WTC11 (cell line): ENCODE measurements at places on chromosomes 5 and 9. TPM values are rescaled to one million over a fixed set of nuclear protein-coding genes. Genes with fewer than 3 reads are reported as not detected.

DNA sequence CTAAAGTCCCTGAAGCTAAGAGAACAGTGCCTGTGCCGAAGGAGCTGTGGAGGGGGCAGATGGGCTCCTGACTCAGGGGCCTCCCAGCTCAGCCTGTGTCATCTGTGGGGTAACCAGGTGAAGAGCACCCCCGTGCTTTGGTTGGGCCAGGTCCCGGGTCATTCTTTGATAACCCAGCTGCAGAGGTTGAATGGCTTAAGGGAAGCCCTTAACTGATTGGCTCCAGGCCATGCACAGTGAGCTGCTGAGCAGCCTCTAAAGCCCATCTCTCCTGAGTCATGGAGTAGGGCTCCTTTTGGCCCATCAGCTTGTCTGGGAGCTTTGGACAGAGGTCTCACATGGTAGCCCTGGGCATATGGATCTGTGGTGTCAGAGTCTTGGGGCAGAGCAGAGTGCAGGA is 28.7 kb downstream of the COL27A1 start:
- no peak for DNase-seq

DNA sequence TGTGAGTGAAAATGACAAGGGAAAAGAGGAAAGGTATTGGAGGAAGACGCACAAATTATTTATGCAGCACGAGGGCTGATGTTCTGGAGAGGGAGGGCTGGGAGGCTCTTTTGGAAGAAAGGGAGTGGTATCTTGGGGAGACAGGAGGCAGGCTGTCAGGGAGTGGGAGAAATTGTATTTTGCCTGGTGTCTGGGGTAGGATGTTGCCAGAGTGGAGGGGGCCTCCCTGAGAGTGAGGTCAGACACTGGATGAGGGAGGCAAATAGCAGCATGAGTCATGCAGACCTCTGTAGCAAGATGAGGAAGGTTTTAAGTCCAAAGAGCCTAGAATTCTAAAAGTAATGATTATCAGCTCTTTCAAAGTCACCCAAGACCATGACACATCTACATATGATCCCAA is 158.0 kb downstream of the DMRT2 start:
- no peak for DNase-seq

DNA sequence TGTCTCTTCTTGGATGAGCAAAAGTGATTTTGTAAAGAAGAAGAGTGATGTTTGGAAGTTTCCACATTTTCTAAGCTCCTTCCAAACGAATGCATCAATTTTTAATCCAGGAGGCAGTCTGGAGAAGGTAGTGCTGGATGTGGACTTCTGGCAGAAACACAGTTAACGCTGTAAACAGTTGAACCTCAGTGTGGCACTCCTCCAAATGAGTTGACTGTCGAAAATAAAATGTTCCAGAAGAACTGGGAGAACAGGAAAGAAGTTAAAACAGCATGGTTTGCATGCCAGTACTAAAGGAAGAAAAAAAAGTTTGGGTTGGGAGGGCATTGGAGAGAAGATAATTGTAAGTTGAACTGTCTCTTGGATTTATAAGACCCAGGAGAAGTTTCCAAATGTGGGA is 6.5 kb downstream of the ZNF462 start:
- no peak for DNase-seq

GRCh38 chr5:80246995-80247729 is 8.7 kb downstream of the SERINC5 start:
- no peak for DNase-seq

GRCh38 chr5:9726931-9727330 is 96.8 kb upstream of the TAS2R1 start:
- DNase-seq, result no peak

GRCh38 chr5:127079994-127080491 is 6.7 kb upstream of the C5orf63 start:
- no peak for DNase-seq

DNA sequence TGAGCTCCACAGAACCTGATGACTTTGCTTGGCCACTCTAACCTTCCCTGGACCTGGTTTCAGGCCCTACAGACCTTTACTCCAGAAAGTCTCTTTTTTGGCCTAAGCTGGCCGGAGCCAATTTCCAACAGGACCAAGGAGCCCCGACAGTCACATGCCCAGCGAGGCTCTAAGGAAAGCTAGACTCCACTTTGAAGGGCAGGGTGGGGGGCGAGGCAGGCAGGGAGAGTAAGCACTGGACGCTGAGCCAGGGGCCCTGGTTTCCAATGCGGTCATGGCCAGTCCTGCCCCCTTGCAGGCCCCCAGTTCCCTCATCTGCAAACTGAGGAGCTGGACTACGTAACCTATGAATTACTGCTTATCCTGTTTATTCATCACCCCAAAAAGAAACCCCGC is 65.2 kb downstream of the ADAMTS2 start:
- no peak for DNase-seq

DNA sequence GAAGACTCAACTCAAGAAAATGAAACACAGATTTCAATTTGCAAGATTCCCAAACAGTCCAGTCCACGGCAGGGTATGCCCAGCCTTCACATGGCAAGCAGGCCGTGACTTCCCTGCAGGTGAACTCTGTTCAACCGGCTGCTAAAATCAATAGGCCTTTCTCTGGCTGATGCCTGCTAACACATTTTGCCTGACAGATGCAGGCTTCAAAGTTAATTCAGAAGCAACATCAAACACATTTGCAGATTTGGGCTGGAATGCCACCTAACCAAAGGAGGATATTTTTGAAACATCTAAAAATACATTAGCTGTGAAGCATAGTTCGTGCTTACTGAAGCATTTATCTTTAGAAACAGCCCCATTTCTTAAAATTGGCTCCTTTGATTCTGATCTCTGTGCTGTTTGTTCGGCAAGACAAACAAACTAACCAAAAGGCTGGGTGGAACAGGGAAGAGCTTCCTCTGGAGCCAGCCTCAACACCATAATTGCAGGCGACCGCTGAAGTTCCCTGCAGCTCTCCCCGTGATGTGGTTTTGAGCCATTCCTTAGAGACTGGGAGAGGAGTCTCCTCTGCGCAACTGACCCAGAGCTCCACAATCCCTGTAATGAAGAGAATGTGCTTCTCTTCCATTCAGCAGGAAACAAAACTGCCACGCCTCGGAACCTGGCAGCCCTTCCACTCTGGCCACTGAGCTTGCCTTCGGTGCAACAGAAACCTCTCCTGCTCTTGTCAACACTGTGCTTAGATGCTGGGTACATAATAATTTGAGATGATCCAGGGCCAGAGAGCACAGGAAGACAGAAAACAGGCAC is 126.5 kb downstream of the MYO10 start:
- DNase-seq, result no peak

DNA sequence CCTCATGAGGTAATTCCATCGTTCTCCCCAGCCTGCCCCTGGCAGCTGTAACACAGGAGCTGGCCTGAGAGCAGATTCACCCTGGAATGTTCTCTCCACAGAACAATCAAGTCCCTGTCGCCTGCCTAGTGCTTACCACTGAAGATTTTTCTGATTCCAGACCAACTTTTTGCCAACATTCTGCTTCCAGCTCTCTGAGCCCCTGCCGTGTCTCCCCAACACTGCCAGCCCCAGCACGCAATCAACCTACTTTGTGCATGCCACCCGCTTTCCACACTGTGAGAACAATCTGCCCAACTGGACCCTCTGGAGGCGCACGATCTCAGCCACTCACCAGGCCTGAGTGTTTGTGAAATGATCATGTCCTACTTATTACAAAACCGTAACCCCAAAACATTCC is 62.6 kb downstream of the PSMB7 start:
- no peak for DNase-seq

DNA sequence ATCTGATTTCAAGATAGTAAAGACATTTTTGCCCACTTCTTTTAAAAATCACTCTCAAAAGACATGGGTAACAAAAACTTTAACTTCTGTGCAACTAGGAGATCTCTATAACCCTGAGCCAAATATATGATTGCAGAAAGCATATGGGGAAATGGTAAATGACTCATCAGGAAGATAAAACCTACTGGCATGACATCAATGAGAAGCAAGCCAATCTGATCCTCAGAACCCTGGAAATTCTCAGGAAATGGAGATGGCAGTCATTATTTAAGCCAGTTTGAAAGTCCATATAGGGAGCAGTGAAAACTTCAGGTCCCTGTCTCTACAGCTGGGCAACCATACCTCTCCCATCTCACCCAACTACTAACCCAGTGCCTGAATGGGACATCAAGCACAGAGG is 249.7 kb upstream of the NREP start:
- no peak for DNase-seq

DNA sequence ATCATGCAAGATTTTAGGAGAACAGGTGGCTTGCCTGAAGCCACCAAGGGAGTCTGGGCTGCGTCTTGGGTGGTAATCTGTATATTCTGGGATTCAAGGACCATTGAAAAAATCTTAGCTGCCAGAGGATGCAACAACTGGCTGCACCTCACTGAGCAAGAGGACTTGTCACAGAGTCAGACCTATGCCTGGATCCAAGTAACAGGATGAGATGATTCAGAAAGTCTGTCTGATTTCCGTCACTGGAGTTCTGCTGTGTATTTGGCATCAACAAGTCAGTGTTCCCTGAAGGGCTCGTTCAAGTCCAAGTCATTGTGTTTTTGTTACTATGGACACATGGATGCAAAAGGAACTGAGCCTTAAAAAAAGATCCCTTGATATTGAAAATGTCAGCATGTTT is 37.8 kb upstream of the CARTPT start:
- no peak for DNase-seq

- no peak for DNase-seq
Measured at GRCh38 chr5:138622051-138622450, 46.9 kb upstream of the HSPA9 start.

GRCh38 chr5:3343211-3343610 is 252.4 kb upstream of the IRX1 start:
- no peak for DNase-seq

DNA sequence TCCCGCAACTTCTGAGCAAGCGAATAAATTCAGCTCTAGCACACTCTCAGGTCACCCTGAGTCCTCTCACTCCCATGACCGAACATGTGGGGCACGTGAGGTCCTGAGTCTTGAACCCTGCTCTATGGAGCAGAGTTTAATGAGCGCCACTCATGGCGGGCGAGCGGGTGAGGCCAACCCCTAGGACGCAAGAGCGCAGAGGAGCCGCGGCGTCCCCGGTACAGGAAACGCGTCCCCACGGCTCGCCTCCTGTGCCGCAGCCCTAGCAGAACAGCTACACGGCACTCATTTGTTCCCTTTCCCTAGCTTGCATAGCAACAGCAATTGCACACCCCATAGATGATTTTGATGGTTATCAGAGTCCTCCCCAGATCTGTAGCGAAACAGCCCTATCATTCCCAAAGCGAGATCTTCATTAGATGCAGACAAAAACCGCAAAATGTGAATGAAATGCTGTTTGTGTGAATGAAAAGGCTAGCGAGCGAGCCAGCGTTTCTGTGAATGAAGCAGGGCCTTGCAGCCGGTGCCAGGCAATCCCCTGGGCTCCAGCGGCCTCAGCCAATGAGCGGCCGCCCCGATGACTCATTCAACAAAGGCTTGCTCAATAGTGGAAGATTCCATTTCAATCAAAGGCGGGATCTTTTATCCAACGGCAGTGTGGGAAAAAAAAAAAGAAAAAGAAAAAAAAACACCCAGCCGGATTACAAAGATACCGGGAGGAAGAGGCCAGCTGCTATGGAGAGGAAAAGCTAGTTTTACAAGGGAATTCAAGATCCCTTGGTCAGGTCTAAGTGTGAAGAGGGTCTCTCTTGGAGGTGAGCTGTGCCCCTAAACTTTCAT is 1.5 kb upstream of the SHC3 start:
- peak; percentile 86 for DNase-seq

DNA sequence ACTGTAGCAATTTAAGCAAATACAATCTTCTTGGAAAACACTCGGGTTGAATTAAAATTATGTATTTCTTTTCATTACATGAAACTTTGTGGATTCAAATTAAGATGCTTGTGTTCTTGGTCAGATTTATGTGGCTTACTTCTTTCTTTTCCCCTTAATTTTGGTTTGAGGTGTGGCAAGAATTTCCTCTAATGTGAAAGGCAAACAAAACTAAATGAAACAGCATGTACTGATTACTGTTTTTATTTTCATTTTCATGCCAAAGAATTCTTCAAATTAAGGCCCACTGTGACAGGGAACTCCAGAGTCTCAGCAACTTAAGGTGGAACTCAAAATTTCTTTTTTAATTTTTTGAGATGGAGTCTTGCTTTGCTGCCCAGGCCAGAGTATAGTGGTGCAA is at the start of gene OMD:
Gene OMD, minus strand, starts transcription at position 132 of the 400 bp plus-strand sequence. CDS start 6,913 bp downstream, outside the sequence.
- no peak for DNase-seq

GRCh38 chr5:16934123-16934522 is 2.0 kb downstream of the MYO10 start:
- peak; percentile 91 for DNase-seq

The PDE8B gene
- total RNA-seq, result 0.31 to 0.62 TPM (median 0.53 TPM) in 3 replicates

The SLC6A3 gene
- 0.53 to 0.74 TPM (median 0.64 TPM) in 3 replicates for total RNA-seq

The GM2A gene
- total RNA-seq, result 33.1 to 36.2 TPM (median 33.2 TPM) in 3 replicates

The IGIP gene
- 1.2 to 1.7 TPM (median 1.5 TPM) in 3 replicates for total RNA-seq
